ENCODE measurements at places on chromosomes 2 and 18.

GRCh38 chr18:3148930-3149535, 70.7 kb downstream of the MYOM1 start:
- DNase-seq, result no peak

- DNase-seq, result no peak
Observed at GRCh38 chr2:239441261-239442078, 40.6 kb upstream of the HDAC4 start.

DNA sequence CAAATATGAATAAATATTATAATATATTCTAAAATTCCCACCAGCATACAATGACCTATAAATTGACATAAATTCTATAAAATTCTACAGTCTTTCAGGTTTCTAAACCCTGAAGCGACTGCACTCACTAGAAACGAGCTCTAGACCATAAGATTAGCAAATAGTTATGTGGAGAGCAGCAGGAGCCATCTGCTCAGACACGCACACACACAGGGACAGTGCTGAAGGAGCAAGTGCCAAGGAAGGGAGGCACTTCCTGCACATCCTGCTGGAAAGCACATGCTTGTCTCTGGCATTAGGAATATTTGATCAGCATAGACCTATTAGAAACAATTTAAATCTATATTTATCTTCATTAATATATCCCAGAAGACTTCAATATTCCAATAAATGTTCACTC, 713.9 kb upstream of the CDH2 start:
- DNase-seq, result no peak

DNA sequence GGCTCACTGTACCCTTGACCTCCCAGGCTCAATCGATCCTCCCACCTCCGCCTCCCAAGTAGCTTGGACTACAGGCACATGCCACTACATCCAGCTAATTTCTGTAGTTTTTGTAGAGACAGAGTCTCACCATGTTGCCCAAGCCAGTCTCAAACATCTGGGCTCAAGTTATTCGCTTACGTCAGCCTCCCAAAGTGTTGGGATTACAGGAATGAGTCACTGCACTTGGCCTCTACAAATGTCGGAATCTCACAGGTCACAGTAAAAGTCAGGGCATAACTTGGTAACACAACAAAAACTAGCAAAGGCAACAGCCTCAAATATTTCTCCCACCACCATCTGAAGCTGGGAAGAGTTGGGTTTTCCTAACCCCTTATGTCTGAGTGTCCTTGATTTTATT, 25.3 kb downstream of the SCG2 start:
- DNase-seq, result no peak

DNA sequence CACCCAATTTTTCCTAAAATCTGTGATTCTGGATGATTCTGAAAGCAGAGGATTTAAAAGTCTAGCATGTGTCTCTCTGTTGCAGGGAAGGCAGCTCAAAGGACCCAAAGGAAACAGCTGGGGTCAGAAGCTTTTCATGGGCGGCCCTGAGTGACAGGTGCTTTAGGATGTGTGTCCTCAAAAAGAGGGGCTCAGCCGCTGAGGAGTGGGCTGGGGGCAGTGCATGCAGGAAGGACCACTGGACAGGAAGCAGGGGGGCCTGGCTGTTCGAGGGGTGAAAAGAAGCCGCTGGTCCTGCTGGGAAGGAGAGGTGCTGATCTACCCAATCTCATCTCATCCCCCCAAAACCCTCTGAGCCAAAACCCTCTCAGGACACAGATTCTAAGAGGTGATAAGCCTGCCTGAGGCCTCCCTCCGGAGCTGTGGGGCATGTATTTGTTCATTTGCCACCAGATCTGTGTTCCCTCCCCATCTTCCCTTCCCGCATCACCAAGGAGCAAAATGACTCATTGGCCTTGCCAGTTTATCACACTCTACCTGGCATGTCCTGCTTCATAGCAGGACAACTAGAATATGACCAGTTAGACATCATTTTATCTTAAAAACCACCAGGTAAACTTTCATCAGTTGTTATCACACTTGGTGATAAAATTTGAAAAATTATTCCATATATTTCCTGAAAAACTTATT, 98.8 kb upstream of the MGAT4A start:
- no peak for DNase-seq

GRCh38 chr2:3536682-3537632, 17.6 kb upstream of the ADI1 start:
- DNase-seq, result peak; percentile 82

Data from right lobe of liver (tissue), 6 donors.